Stomach (tissue), 19 donors: ENCODE measurements at places on chromosomes 11 and 22.
A peak's percentile ranks its signal among the peaks of the same experiment; 100 is the strongest.

DNA sequence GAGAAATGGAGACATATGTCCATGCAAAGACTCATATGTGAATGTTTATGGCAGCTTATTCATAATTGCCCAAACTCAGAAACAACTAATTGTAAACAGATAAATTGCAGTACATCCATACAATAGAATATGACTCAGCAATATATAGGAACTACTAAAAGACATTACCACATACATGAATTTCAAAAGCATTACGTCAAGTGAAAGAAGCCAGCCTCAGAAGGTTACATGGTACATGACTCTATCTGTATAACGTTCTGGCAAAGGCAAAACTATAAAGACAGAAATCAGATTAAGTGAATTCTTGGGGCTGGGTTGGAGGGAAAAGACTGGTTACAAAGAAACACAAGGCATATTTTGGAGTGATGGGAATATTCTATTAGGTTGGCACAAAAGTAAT, 7.2 kb downstream of the KCTD21 start:
- no peak for DNase-seq

DNA sequence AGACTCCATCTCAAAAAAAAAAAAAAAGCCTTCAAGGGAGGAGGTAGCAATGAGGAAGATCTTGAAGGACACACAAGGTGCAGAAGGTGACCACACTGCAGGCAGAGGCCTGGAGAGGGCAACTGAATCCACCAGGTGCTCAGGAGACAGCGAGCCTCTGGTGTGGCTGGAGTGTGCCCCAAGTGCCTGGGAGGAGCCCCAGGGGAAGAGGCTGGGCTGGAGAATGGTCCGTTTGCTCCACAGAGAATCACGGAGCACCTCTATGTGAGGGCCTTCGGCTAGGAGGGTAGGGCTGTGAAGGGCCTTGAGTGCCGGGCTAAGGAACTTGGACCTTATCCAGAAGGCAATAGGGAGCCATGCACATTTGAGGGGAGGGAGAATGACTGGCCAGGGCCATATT, 50.3 kb downstream of the ARRB1 start:
- no peak for DNase-seq

DNA sequence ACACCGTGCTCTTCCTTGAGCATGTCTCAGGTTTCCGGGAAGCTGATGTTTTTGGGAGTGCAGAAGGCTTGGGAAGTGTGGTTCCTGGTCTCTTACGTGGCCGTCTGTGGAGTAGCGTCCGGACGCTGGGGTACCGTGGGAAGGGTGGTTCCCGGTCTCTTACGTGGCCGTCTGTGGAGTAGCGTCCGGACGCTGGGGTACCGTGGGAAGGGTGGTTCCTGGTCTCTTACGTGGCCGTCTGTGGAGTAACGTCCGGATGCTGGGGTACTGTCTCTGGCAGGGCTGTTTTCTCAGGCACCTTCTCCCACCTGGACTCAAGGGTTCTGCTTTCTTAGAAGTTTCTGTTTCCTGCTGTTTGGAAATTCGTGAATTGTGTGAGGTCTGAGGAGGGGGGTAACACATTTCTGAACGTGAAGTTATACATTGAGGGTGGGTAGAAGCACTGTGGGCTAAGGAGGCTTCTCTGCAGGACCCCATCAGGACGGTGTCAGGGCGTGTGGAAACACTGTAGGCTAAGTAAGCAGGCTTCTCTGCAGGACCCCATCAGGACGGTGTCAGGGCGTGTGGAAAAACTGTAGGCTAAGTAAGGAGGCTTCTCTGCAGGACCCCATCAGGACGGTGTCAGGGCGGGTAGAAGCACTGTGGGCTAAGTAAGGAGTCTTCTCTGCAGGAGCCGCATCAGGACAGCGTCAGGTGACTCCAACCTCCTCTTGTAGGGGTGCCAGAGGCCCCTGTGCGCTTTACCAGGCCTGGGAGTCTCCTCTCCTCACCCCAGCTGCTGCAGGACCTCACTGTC, 5.3 kb upstream of the IFITM3 start:
- no peak for DNase-seq

DNA sequence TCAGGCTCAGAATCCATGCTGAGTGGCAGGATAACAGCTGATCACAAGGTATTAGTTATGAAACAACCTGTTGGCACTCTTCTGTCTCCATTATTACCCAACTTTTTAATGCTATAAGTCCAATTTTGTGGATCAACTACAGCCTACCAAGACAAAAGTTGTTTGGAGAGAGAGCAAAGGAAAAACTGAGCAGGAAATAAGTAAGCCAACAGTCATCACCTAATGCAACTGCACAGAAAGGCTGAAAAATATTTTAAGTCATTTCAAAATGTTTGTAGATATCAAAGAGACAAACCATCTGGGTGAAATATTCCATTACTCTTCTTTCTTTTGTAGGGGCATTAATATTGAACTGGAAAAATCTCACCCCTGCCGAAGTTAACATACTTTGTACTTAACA, 41.6 kb downstream of the FDX1 start:
- DNase-seq: no peak

DNA sequence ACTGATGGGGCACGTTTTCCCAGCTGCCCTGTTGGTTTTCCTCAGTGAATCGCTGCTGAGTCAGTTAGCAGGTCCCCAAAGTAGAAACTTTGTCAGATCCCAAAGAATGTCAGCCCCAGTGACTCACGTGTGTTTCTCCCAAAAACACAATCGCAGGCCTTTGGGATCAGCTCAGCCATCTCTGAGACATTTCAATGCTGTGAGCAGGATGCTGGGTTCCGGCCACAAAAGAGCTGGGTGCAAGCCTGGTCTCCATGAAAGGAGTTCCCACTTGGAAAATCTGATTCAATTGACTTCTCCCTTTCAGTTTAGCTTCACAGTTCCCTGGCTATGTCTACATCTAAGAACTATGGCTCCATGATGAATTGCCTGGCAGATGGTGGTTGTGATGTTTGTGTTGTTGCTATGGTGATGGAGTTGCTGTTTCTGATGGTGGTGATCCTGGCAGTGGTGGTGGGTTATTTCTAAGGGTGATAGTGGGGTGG, 28.0 kb downstream of the MYEOV start:
- no peak for DNase-seq

DNA sequence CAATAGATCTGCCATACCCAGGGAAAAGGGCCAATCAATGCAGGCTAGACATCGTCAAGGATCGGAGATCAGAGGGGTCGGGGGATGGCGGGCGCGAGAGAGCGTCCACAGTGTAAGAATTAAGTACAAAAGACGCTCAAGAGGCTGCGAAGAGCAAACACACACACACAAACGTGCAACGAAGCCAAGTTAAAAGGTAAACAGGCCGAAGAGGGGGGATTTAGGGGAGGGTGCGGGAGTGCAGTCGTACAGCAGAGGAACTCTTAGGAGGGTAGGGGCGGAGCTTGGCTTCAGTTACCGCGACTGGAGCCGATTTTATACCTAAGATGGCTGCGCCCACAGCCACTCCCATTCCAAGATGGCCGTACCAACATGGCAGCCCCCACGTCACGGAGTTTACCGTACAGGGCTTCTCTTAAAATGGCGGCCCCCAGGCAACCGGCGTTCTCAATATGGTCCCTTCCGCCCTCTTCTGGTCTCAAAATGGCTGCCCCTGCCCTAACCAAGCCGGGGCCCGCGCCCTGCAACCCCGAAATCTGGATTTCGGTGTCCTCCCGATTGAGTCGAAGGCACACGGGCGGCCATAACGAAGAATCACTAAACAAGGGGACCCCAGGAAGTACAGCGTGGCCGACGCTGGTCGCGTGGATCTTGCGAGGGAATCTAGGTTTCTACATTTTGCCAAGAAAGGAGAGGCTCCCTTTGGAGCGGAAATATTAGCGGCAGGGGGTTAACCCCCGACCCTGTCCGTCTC, 1.9 kb downstream of the GNG3 start:
- peak; percentile 98 for DNase-seq

DNA sequence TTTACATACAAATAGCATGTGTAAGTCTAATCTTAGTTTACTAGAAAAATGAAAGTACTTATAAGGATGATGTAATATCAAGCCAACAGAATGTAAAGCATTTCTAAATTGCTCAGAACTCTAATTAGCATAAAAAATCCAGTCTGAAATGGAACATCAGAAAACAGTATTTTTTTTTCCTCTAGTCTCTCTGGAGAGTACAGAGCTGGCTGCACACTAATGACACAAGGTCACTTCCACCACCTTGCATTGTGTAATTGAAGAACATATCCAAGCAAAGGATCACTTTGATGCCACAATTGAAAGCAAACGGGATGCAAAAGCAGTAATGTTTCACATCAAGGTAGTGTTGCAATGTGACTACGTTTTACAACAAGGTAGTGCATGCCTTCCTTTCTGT, 548.0 kb upstream of the LUZP2 start:
- no peak for DNase-seq

DNA sequence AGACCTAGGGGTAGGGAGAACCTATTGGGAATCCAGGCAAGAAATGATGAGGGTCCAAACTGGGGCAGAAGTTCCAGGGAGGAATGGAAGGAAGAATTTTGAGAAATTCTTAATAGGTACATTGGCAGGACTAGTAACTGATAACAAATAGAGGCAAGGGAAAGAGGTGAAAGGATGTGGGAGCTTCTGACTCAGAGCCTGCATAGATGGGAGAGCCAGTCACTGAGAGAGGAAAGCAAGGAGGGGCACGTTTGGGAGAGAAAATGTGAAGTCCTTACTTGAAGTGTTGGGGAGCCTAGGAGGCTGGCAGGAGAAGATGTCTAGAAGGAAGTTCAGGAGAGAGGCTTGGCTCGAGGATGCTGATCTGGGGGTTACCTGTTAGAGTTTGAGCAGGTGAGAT, 104.6 kb upstream of the NCAM1 start:
- no peak for DNase-seq

DNA sequence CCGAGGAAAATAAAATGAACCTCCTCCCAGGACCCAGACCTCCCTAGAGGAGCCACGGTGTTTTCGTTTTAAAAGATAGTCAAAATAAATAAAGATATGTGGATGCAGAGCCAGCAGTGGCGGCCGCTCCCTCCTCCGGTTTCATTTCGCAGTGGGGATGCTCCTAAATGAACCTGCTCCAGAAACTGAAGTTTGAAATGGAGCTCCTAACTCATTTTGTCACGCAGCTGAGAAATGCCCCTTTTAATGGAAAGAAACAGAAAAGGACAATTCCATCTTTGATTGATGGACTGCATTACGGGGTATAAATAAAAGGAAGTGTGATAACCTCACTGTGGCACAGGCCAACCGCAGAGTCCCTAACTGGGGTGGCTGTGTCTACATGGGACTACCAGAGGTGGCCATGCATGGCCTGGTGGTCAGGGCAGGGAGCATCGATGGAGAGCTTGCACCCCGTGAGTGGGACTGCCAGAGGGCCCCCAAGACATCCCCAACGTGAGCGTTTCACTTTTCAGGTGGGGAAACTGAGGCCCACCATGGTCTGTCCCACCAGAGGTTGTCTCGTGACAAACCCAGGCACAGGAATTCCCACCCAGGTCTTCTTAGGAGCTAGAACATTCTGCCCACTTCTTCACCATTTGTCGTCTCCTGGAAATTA, 426.6 kb downstream of the BRD1 start:
- no peak for DNase-seq

DNA sequence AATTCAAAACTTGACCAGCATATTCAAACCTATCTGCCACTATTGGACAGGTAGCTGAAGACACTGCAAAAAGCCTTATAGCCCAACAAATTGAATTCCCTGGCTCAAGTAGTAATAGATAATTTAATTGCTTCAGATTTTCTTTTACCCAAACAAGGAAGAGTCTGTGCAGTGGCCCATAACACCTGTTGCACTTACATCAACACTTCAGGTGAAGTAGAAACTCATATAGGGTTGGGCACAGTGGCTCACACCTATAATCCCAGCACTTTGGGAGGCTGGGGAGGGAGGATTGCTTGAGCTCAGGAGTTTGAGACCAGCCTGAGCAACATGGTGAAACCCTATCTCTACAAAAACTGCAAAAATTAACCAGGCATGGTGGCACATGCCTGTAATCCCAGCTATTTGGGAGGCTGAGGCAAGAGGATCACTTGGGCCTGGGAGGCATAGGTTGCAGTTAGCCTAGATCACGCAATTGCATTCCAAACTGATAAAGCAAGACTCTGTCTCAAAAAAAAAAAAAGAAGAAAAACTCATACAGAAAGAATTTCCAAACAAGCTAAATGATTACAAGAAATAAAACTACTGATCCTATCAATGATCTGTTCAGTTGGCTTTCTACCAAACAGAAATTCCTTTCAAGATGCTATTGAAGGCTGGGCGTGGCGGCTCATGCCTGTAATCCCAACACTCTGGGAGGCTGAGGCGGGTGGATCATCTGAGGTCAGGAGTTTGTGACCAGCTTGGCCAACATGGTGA, 9.5 kb downstream of the FOLR3 start:
- no peak for DNase-seq

- DNase-seq: no peak
These were observed 154.2 kb downstream of the LARGE1 start for GRCh38 chr22:33766091-33766490.

- DNase-seq: no peak
These were observed 34.7 kb upstream of the PRR5 start for GRCh38 chr22:44667276-44667675.

GRCh38 chr11:81989093-81989492, 744.6 kb downstream of the FAM181B start:
- no peak for DNase-seq

GRCh38 chr22:24427500-24428164, at the start of gene ADORA2A:
ADORA2A (plus strand) TSS chr22:24427599; CDS start chr22:24433405, 5,806 bp downstream.
- peak; percentile 77 for DNase-seq

DNA sequence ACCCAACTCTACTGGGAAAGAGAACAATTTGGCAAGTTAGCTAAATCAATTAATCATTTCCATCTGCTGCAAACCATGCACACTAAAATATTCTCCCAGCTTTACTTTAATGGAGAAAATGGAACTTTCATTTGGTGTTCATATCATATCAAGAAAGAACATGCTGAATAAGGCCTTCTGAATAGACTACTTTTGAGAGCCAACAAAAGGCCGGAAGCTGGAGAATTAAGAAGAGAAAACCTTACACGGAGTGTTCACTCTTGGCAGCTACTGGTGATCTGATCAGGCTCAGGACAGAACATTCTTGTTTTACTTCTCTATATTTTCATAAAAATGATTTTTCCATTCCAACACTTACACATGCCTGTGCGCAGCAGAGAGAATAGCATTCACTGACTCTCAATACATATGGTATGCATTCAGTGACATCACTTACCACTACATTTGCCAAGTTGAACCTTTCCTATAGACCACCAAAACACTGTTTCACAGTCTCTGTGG, 165.3 kb downstream of the TTC28 start:
- no peak for DNase-seq

- no peak for DNase-seq
These were observed 6.9 kb upstream of the NAA40 start for GRCh38 chr11:63931876-63932275.

GRCh38 chr11:106594751-106595351, 423.4 kb downstream of the GUCY1A2 start:
- DNase-seq: no peak

GRCh38 chr22:41880653-41881052, 34.2 kb downstream of the SHISA8 start:
- no peak for DNase-seq

GRCh38 chr22:44202261-44202789, 21.6 kb downstream of the PARVG start:
- no peak for DNase-seq

- peak; percentile 60 for DNase-seq
These were observed 48.5 kb upstream of the PPP2R1B start for GRCh38 chr11:111814557-111815320.

GRCh38 chr11:108863528-108863927, 198.7 kb downstream of the DDX10 start:
- no peak for DNase-seq

- DNase-seq: peak; percentile 74
These were observed 5.1 kb upstream of the B4GALNT4 start for GRCh38 chr11:363948-364761.

GRCh38 chr11:73439002-73439843, 63.0 kb downstream of the RELT start:
- no peak for DNase-seq
